ENCODE measurements at places on chromosomes 1 and 21. TPM values are rescaled to one million over a fixed set of nuclear protein-coding genes. Genes with fewer than 3 reads are reported as not detected.

DNA sequence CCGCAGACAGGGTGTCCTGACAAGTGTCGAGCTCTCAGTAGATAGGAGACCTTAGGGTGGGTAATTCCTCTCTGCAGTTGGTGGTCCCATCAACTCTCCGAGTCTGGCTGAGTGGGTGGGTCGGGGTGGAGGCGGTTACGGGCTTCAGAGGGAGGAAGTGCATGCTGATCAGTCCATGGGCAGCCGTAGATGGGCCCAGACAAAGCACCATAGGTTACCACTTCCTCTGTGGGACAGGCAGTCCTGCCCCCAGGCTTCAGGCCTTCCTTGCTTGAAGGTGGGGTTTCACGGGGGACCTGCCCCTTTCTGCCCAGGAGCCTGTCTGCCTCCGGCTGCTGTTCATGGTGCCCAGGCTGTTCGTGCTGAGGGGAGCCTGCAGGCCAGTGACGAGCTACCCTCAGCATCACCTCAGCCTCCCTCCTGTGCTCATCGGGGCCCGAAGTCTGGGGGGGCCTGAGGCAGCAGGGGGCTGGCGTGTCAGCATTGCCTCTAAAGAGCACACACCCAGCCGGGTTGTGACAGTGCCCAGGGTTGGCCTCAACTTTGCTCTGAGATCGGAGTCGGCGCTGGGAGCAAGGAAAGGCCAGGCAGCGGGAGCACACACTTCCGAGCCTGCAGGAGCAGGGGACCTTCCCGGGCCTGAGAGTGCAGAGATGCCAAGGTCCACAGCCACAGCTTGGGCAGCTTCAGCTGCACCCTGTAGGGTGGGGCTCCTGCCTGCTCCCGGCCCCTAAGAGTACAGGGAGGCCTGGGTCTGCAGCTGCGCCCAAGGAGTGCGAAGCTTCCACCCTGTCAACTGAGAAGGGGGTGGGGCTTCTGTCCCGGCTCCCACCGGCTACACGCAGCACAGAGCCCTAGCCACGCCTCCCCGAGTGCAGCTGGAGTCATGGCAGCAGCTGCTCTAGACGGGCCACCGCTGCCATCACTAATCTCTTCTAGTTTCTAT lies 225.4 kb upstream of the NRIP1 start:
- no peak overlapping the region for H3K27ac ChIP-seq
- H3K27me3 ChIP-seq, result no peaks in the 10 kb centered on the region
- no peaks in the 10 kb centered on the region for H3K36me3 ChIP-seq

DNA sequence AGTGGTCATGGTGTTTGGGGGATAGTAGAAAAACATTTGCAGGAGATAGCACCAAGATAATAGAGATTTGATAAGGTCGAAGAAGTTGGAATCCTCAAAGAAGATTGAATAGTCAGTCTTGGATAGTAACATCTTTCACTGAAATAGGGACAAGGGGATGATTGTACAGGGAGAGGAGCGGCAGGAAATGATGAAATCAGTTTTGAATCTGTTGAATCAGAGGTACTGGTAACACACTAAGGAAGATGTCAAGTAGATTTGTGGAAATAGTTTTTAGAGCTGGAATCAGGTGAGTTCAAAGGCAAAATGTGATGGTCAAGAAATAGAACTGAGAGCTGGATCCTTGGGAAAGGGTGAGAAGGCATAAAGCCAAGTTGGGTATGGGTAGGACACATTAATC lies 26.5 kb downstream of the CAP1 start:
- no peak overlapping the region for H3K4me3 ChIP-seq
- H3K4me1 ChIP-seq, result peaks cover 6% of the 10 kb centered on the region
- no peaks in the 10 kb centered on the region for H3K27me3 ChIP-seq
- H3K27ac ChIP-seq, result no peak overlapping the region
- peaks cover 32% of the 10 kb centered on the region for H3K36me3 ChIP-seq

- H3K36me3 ChIP-seq, result no peaks in the 10 kb centered on the region
- H3K27ac ChIP-seq, result no peak overlapping the region
- no peak for DNase-seq
- no peaks in the 10 kb centered on the region for H3K4me1 ChIP-seq
Measured at GRCh38 chr21:21101911-21102310, 103.7 kb downstream of the NCAM2 start.

GRCh38 chr1:233843525-233844204 lies 60.8 kb upstream of the SLC35F3 start:
- H3K4me3 ChIP-seq, result no peak overlapping the region
- DNase-seq, result no peak
- no peaks in the 10 kb centered on the region for H3K36me3 ChIP-seq
- H3K27me3 ChIP-seq, result no peaks in the 10 kb centered on the region

- H3K4me1 ChIP-seq, result no peaks in the 10 kb centered on the region
- no peaks in the 10 kb centered on the region for H3K27me3 ChIP-seq
- DNase-seq, result no peak
- H3K27ac ChIP-seq, result no peak overlapping the region
Measured at GRCh38 chr21:27511233-27511632, 544.3 kb upstream of the ADAMTS5 start.

DNA sequence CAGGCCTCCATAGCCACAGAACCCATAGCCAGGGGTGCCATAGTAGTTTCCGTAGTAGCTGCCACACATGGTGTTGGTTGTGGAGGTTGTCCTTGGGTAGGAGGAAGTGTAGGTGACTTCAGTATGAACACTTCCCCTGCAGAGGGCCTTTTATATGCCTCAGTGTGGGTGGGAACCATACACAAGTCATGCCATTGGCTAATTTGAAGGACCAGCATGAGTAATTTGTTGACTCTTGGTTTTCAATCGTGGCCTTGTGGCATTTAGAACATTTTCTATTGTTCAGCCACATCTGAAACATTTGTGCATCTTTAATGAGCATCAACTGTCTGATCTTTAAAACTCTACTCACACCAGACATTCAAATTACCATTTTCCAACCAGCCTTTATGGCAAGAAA lies at the start of gene KRTAP6-1:
Gene KRTAP6-1 (minus strand): TSS at position 95 of the 400 bp plus-strand sequence. CDS start 26 bp downstream, at position 69.
- no peaks in the 10 kb centered on the region for H3K4me1 ChIP-seq
- H3K4me3 ChIP-seq, result no peak within 1 kb of the TSS
- H3K27ac ChIP-seq, result no peak within 1 kb of the TSS
- DNase-seq, result no peak
- H3K27me3 ChIP-seq, result no peaks in the 10 kb centered on the region
- no peaks in the 10 kb centered on the region for H3K36me3 ChIP-seq

DNA sequence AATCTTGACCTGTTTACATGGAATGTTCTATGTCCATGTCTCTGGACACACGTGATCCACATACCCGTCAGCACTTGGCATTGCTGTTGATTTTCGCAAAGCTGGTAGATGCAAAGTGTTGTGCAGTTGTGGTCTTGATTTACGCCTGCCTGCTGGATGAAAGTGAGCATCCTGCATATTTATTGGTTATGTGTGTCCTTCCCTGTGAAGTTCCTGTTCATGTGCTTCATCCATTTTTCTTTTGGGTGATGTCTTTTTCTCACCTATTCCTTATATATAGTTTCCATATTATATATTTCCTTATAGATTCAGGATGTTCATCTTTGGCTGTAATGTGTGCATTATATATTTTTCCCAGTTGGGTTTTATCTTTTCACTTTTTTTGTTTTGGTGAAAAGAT lies 6.5 kb downstream of the AGPAT3 start:
- no peaks in the 10 kb centered on the region for H3K27me3 ChIP-seq
- no peak overlapping the region for H3K4me3 ChIP-seq
- no peak overlapping the region for H3K27ac ChIP-seq

CA6 gene
- total RNA-seq, result not detected

TSPAN1 gene
- total RNA-seq, result 0.37 TPM

KLHL17 gene
- total RNA-seq, result 28.6 TPM

NTMT2 gene
- total RNA-seq, result not detected

DCLRE1B gene
- total RNA-seq, result 10.7 TPM

MAP3K21 gene
- 0.95 TPM for total RNA-seq

Measured in endothelial cell of umbilical vein (primary cell).